ENCODE measurements at places on chromosomes 12 and 14. TPM values are rescaled to one million over a fixed set of nuclear protein-coding genes. Genes with fewer than 3 reads are reported as not detected.

DNA sequence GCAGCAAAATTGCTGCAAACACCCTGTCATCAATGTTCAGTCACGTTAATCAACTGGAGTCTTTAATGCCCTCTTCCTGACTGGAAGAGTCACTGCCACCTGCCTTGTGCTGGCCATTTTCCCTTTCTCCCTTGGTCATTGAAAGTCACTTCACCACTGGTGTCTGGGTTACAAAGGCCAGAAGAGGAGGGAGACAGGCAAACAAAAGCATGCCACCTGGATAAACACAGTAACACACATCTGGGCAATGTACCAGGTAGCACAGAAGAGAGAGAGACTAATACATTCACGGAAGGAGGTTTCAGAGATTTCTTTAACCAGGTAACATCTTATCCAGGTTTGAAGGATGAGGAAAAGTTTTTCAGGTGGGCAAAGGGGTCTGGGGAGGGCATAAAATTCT, 32.7 kb downstream of the GPHB5 start:
- H3K4me1 ChIP-seq = no peaks in the 10 kb centered on the region
- no peaks in the 10 kb centered on the region for H3K27me3 ChIP-seq
- H3K36me3 ChIP-seq = no peaks in the 10 kb centered on the region
- H3K4me3 ChIP-seq = no peak overlapping the region
- no peak overlapping the region for H3K27ac ChIP-seq
- no peak for DNase-seq

DNA sequence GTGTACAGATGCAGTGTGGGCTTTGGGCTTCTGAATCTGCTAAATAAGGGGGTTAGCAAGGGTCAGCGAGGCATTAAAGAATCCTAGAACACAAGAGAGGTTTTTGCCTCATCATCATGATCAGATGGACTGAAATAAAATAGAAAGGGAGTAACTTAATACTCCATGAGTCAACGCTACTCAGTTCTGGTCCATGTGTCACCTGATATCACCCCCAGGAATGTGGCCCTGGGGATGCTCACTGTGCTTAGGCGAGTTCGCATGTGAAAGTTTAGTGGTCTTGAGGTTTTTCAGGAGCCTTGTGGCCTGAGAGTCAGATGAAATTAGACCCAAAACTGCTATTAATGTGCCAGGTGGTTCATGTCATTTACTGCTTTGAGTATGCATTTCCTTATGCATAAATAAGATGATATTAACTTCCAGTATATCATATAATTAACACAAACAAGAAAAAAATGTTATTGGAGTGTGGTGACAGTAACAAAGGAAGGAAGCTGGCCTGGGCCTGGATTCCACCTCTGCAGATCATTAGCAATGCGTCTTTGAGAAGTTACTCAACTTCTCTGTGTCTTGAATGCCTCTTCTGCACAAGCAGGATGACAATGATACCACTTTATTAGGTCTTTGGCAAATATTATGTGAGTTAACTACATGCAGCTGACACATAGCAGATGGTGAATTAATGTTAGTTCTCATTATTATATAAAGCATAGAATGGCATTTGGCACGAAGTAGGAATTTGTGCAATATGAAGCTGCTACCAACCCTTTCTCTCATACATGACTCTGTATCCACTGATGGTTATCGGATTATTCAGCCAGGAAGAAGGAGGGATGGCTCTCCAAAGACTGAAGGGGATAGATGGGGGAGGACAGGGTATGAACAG, 1272.6 kb downstream of the AACS start:
- H3K4me1 ChIP-seq = no peaks in the 10 kb centered on the region
- no peak overlapping the region for H3K27ac ChIP-seq
- H3K27me3 ChIP-seq = no peaks in the 10 kb centered on the region
- no peak for DNase-seq

COX6A1 gene
- 492 TPM for total RNA-seq

DNA sequence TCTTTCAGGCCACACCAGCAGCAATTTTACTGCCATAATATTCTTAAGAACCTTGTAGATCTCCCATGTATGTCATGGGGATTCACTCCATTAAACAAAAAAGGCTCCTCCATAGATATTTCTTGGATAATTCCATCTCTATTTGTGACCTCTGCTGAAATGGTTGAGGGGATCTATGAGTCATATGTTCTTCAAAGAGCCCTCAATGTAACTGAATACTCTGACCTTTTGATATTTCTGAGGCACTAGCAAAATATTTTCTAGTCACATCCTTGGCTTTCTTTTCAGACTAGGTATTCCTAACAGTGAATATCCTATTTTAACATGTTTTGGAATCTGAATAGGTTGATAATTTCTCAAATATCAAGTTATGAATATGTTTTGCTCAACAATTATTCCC, 6.6 kb downstream of the NELL2 start:
- peaks cover 2% of the 10 kb centered on the region for H3K27me3 ChIP-seq
- no peaks in the 10 kb centered on the region for H3K36me3 ChIP-seq
- H3K27ac ChIP-seq = no peak overlapping the region
- no peak for DNase-seq
- H3K4me1 ChIP-seq = no peaks in the 10 kb centered on the region
- no peak overlapping the region for H3K4me3 ChIP-seq

CLEC4C gene
- not detected for total RNA-seq

CLEC4E gene
- total RNA-seq = not detected

GRCh38 chr12:6372403-6373003, 2.9 kb downstream of the SCNN1A start:
- H3K27me3 ChIP-seq = no peaks in the 10 kb centered on the region
- no peak overlapping the region for H3K4me3 ChIP-seq
- H3K4me1 ChIP-seq = peaks cover 73% of the 10 kb centered on the region
- peak overlapping the region; percentile 89 for H3K27ac ChIP-seq
- H3K36me3 ChIP-seq = no peaks in the 10 kb centered on the region

- H3K4me3 ChIP-seq = no peak overlapping the region
- no peaks in the 10 kb centered on the region for H3K4me1 ChIP-seq
- DNase-seq = no peak
- no peak overlapping the region for H3K27ac ChIP-seq
These were observed 89.9 kb downstream of the MGST1 start for GRCh38 chr12:16437281-16437816.

DNA sequence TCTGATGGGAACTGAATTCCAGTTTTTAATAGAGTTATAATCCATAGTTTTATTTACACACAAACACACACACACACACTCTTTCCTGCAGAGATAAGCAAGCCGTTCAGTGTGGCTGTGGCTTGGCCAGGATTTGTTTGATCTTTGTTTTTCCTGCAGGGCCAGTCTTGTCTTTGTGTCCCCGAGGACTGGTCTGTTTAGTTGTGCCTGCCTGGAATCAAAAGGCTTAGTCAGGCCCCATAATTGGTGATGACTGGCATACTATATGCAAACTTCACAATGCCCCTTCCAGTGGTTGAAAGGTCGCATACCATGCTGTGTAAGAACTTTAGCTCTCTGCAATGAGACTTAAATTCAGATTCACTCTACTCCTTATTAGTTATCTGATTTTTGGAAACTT, 26.0 kb downstream of the WBP11 start:
- no peaks in the 10 kb centered on the region for H3K36me3 ChIP-seq
- no peaks in the 10 kb centered on the region for H3K27me3 ChIP-seq
- H3K4me3 ChIP-seq = no peak overlapping the region
- peaks cover 25% of the 10 kb centered on the region for H3K4me1 ChIP-seq
- peak; percentile 75 for DNase-seq
- H3K27ac ChIP-seq = peak overlapping the region; percentile 72

- H3K27ac ChIP-seq = no peak overlapping the region
- no peak for DNase-seq
- no peak overlapping the region for H3K4me3 ChIP-seq
These were observed 33.5 kb downstream of the DYRK2 start for GRCh38 chr12:67681941-67682620.

DNA sequence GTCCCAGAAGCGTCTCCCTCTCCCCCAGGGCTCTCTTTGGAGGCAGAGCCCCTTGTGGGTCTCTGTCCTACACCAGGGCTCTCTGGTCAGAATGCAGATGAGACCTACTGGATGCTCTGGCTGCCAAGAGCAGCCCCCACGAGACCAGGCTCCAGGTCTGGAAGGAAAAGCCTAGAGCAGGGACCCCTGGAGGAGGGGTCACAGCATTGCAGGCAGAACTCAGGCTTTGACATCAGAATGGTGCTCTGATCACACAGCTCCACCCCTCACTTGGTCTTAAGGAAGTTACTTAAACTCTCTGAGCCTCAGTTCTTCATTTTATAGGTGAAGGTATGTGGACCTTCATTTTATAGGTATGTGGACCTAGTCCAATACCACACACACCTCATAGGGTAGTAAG, 83.1 kb downstream of the ARL6IP4 start:
- H3K4me3 ChIP-seq = no peak overlapping the region
- peaks cover 6% of the 10 kb centered on the region for H3K4me1 ChIP-seq
- H3K36me3 ChIP-seq = no peaks in the 10 kb centered on the region

GRCh38 chr12:116534311-116535121, 24.7 kb upstream of the MAP1LC3B2 start:
- H3K4me1 ChIP-seq = peaks cover 23% of the 10 kb centered on the region
- H3K36me3 ChIP-seq = no peaks in the 10 kb centered on the region
- H3K27me3 ChIP-seq = no peaks in the 10 kb centered on the region
- DNase-seq = no peak
- no peak overlapping the region for H3K27ac ChIP-seq
- H3K4me3 ChIP-seq = peak overlapping the region; percentile 65

DNA sequence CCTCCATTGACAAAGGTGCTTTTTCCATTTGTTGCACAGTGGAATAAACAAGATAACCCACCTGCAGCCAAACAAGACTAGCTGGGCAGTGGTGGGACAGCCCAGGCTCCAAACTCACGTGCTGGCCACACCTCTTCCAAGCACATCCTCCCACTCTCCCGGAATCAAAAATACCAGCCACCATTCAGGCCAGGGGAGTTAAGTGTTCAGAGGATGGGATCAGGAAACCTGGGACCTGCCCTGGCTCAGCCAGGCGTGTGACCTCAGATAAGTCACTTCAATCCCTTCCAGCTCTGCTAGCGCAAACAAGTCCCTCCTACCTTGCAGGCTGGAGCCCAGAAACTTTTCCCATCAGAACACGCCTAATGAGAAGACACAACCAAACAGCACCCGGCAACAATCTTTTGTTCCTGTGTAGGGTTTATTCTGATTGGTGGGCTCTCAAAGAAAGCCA, 43.3 kb downstream of the ACTN1 start:
- DNase-seq = no peak
- no peaks in the 10 kb centered on the region for H3K27me3 ChIP-seq
- H3K27ac ChIP-seq = no peak overlapping the region
- H3K36me3 ChIP-seq = 0 out of 2 replicates have a peak, but pooled peaks cover 1% of the 10 kb centered on the region
- H3K4me3 ChIP-seq = no peak overlapping the region

- H3K27ac ChIP-seq = no peak overlapping the region
- DNase-seq = no peak
- no peaks in the 10 kb centered on the region for H3K4me1 ChIP-seq
These were observed 370.3 kb upstream of the TMEM132C start for GRCh38 chr12:127896661-127897060.

AKAP5 gene
- total RNA-seq = 15.0 TPM

GRCh38 chr14:60648934-60649874, at the start of gene SIX1:
TSS of gene SIX1 (minus strand) at chr14:60649477. CDS start at chr14:60649189, 288 bp downstream.
- no peak within 1 kb of the TSS for H3K27ac ChIP-seq
- peaks cover 36% of the 10 kb centered on the region for H3K4me1 ChIP-seq
- H3K27me3 ChIP-seq = peaks cover 6% of the 10 kb centered on the region
- peak within 1 kb of the TSS; percentile 42 for H3K4me3 ChIP-seq
- DNase-seq = peak; percentile 76

NANOG gene
- total RNA-seq = not detected

GRCh38 chr14:37124614-37125013, 47.8 kb downstream of the SLC25A21 start:
- H3K27ac ChIP-seq = no peak overlapping the region
- DNase-seq = peak; percentile 40
- no peaks in the 10 kb centered on the region for H3K27me3 ChIP-seq
- peaks cover 15% of the 10 kb centered on the region for H3K4me1 ChIP-seq
- H3K36me3 ChIP-seq = no peaks in the 10 kb centered on the region

DNA sequence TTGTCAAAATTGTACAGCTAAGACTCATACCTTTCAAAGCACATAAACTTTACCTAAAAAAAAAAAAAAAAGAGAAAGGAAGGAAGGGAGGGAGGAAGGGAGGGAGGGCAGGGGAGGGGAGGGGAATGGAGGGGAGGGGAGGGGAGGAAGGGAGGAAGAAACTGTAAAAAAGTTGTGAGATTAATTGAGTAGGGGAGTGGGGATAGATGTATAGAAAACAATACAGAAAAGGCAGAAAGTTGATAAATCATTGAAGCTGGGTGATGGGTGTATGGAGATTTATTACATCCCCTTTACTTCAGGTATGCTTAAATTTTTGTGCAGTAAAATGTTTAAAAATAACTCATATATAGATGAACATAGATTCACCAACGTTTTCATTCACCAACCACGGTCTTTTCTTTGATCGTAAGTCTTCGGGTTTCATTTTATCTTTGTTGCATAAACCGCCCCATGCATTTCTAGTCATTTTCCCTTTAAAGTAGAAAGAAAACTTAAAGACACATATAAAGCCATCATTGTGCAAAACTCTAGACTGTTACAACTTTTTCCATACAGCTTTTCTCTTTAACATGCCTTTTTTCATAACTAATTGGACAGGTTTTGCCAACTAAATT, 191.2 kb upstream of the KRR1 start:
- no peak for DNase-seq
- no peak overlapping the region for H3K4me3 ChIP-seq
- H3K27me3 ChIP-seq = no peaks in the 10 kb centered on the region
- no peaks in the 10 kb centered on the region for H3K36me3 ChIP-seq
- H3K4me1 ChIP-seq = peaks cover 5% of the 10 kb centered on the region

GRCh38 chr12:85552461-85552860, 272.4 kb downstream of the ALX1 start:
- no peaks in the 10 kb centered on the region for H3K27me3 ChIP-seq
- peaks cover 7% of the 10 kb centered on the region for H3K4me1 ChIP-seq
- no peak overlapping the region for H3K27ac ChIP-seq
- no peak for DNase-seq

- DNase-seq = peak; percentile 42
- H3K4me1 ChIP-seq = peaks cover 29% of the 10 kb centered on the region
- no peak overlapping the region for H3K4me3 ChIP-seq
- H3K27ac ChIP-seq = no peak overlapping the region
These were observed 237.9 kb downstream of the PAWR start for GRCh38 chr12:79452906-79453305.

PHLDA1 gene
- 47.2 TPM for total RNA-seq

PPP2R5C gene
- 86.8 TPM for total RNA-seq

DNA sequence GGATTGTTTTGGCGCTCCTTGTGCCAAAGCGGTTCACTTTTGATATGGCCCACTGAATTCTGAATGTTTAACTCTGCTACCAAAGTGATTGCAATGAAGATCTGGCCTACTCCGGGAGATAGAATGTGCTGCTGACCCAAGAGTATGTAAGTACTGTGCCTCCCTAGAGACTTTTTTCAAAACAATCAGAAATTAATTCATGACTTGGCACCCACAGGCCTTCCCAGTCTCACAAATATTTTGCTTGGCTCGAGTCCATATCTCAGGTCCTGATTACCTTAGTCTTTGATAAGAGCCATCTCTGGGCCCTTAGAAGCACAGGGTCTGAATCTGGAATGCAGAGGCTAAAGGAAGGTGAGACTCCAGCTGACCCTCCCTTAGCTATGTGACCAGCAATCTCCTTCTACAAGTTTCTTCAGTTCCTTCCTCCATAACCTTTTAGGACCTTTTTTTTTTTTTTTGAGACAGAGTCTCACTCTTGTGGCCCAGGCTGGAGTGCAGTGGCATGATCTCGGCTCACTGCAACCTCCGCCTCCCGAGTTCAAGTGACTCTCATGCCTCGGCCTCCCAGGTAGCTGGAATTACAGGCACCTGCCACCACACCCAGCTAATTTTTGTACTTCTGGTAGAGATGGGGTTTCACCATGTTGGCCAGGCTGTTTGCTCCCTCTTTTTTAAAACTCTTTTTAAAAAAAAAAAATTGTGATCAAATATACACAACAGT, 49.5 kb upstream of the METAP2 start:
- no peak overlapping the region for H3K4me3 ChIP-seq
- no peaks in the 10 kb centered on the region for H3K36me3 ChIP-seq
- no peaks in the 10 kb centered on the region for H3K4me1 ChIP-seq
- no peak overlapping the region for H3K27ac ChIP-seq

All from Caco-2 (cell line).